ENCODE measurements at places on chromosomes 6 and 20.
A peak's percentile ranks its signal among the peaks of the same experiment; 100 is the strongest.

- DNase-seq = no peak
These were observed 136.2 kb upstream of the AGPAT4 start for GRCh38 chr6:161410076-161410475.

DNA sequence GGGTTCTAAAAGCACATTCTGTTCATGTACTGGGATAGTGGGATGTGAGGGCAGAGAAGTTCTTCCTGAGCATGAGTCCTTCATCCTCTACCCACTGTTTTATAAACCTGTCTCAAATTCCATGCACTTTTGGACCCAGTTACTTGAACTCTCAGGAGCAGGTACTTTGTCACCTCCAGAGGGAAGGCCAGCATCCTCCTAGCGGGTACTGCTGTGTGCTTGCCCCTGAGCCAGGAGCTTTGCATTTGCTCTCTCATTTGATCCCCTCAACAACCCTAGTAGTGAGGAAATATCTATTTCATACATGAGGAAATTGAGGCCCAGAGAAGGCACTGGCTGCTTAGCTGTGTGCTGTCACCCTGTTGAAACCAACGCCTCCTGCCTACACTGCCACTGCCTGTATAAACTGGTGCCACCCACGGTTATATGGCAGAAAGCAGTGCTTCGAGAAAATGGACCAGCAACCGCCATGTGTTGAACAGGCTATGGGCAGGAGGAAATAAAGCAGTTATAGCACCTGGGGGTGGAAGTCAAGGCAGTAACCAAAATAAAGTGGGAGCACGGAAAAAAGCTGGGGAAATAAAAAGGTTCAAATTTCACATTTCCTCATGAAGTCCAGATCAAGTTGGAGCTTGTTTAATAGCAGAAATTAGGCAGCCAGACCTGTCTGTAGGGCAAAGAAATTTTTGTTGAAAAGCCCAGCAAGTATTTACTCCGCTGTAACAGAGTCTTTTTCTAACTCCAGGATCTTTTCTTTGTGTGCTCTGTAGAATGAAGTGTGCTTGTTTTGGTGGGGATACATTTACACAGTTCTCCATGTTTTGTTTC, 38.0 kb downstream of the KLHL31 start:
- DNase-seq = no peak

GRCh38 chr6:166494757-166495486, 91.6 kb downstream of the RAMACL start:
- no peak for DNase-seq

- no peak for DNase-seq
These were observed 92.7 kb downstream of the MANEA start for GRCh38 chr6:95670011-95670463.

DNA sequence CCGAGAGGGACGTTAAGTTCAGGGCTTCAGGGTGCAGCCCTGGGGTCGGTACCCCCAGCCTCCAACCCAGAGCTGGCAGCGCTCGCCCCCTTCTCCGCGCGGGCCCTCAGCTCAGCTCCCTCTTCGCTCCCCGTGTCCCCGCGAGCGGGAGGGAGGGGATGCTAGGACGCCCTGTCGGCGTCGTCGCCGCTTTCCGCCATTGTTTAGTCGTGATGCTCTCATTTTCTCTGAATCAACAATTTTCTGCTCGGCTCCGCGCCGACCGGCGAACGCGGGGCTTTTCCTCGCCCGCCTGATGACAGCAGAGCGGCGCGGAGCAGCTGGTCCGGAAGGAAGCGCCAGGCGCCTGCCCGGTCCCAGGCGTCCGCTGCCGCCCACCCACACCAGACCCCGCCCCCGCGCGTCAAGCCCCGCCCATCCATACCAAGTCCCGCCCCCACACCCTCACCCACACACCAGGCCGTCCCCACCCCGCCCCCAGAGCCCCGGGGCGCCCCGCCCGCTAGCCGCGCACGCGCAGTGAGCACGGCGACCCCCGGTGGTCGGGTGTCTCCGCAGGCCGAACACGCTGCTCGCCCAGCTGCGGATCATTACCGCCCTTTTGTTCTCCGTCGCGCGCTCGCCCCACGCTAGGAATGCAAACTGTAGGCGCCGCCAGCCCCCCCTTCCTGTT, 50.1 kb upstream of the SLC32A1 start:
- DNase-seq = peak; percentile 61

- no peak for DNase-seq
These were observed 18.0 kb downstream of the SRSF3 start for GRCh38 chr6:36612101-36612625.
